Lower lobe of right lung (tissue), 2 donors: ENCODE measurements at places on chromosomes 1 and 21.

GRCh38 chr1:157803851-157804250 lies 16.1 kb downstream of the FCRL1 start:
- DNase-seq, result peak; percentile 61

DNA sequence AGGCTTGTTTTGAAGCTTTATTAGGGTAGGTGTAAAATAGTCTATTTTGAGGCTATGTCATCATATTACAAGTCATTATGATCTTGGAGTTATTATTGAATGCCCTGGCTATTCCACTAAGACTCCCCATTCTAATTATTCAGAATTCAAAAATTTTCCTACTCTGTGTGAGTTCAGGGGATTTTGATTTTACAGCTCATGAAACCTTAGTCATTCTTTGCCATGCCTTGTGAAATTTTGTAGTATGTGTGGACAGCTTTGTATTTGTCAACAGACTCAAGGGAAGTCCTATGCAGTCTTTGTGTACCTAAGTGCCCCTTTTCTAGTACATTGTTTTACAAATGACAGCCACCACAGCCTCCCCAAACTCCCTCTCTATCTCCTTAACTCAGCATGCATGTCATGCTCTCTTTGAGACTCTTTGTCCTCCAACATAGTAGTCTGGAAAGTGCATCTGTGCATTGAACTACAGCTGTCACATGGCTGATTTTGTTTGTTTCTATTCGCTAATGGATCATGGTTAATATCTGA lies 28.0 kb downstream of the CD1D start:
- DNase-seq, result no peak

DNA sequence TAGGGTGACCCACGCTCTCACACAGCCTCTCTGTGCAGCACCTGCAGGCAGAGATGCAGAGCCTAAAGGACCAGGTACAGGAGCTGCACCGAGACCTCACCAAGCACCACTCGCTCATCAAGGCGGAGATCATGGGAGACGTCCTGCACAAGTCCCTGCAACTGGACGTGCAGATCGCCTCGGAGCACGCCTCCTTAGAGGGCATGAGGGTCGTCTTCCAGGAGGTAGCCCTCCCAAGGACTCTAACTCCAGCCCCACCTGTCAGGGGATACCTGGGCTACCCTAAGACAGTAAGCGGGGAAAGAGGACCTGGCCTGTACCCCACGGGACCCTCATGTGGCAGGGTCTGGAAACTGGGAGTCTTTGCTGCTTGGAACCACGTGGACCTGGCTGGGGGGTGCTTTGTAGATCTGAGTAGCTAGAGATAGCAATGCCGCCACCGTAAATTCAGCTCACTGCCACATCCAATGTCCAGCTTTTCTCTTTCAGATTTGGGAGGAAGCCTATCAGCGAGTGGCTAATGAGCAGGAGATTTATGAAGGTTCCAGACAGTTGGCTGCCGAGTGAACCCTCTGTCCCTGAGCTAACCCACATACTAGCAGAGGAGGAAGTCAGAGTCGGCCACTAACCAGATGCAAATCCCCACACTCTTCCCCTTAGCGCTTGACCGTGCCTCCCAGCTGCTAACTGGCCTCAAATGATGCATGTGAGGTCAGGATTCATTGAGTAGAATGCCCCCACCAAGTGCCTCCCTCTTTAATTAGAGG lies 6.5 kb downstream of the RNF207 start:
- DNase-seq, result no peak

DNA sequence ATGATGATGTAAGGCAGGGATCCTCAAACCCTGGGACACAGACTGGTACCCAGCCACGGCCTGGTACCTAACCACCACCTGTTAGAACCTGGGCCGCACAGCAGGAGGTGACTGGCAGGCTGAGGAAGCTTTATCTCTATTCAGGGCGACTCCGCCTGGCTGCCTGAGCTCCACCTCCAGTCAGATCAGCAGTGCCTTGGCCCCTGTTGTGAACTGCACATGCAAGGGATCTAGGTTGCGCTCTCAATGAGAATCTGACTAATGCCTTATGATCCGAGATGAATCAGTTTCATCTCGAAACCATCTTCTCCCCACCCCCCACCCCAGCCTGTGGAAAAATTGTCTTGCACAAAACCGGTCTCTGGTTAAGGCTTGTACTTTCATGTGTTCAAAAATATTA lies 4.2 kb downstream of the RNPC3 start:
- no peak for DNase-seq

DNA sequence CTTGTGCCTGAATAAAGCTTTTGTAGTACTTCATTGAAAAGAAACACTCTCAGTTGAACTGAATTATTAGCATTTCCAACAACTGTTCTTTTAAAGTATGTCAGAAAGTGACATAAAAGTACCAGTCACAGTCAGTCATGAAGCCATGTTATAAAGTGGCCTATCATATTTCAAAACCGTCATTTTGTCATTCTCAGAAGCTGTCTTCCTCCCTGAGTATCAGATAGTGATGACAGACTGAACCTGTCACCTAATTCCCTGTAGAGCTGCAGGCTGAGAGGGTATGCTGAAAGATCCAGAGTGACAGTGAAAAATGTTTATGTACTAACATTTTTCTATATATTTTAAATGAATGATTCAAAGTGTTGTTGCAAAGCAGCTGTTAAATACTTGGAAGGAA lies 1121.7 kb upstream of the PRMT6 start:
- DNase-seq, result no peak

DNA sequence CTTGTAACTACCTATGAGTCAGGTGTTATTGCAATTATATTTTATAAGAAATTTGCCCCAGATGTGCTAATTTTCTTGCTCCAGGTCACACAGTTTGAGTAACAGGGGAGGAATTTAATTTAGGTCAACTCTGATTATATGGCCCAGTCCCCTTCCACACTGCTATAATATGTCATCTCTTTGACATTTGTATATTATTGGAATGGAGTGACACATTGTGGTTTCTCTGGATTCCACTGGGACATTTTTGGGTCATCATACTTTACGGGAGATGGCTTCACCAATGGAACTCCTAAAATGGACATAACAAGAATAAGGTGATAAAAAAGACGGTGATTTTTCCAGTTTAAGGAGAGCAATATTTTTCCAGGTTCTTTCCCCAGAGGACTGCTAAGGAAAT lies 191.2 kb downstream of the DISC1 start:
- DNase-seq, result no peak
